ENCODE measurements at places on chromosomes 5 and 9.
A peak's percentile ranks its signal among the peaks of the same experiment; 100 is the strongest.

GRCh38 chr9:88583901-88584596, 49.1 kb downstream of the NXNL2 start:
- DNase-seq = peak; percentile 36

GRCh38 chr5:113142186-113142585, 165.6 kb downstream of the DCP2 start:
- no peak for DNase-seq

GRCh38 chr5:69368458-69369339, 621 bp downstream of the AK6 start:
- DNase-seq = no peak

DNA sequence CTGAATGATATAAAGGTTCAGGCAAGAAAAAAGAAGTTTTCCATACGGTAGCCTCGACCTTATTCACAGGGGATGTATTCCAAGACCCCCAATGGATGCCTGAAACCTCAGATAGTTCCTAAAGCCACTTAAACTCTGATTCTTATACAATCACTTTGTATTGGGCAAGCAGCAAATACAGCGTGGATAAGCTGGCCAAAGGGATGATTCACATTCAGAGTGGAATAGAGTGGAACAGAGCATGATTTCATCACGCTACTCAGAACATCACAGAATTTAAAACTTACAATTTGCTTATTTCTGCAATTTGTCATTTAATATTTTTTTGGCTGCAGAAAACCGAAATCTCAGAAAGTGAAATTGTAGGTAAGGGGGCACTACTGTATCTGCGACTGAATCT, 40.5 kb upstream of the CDH18 start:
- no peak for DNase-seq

- peak; percentile 45 for DNase-seq
Measured at GRCh38 chr5:173321886-173322285, 6.3 kb downstream of the STC2 start.
